ENCODE measurements at places on chromosomes 12 and 14.

DNA sequence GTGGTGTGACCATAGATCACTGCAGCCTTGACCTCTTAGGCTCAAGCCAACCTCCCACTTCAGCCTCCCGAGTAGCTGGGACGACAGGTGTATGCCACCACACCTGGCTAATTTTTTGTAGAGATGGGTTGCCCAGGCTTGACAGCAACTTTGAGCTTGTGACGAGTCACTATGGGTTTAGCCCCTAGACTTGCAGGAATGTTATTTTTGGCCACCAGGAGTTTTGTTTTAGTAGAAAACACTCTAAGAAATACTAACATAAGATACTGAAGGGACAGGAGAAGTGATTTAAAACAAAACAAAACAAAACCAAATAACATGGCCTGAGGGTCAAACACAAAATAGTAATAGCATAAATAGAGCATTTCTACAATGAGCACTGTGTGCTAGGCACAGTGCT lies 26.4 kb downstream of the SETD3 start:
- no peak for DNase-seq

DNA sequence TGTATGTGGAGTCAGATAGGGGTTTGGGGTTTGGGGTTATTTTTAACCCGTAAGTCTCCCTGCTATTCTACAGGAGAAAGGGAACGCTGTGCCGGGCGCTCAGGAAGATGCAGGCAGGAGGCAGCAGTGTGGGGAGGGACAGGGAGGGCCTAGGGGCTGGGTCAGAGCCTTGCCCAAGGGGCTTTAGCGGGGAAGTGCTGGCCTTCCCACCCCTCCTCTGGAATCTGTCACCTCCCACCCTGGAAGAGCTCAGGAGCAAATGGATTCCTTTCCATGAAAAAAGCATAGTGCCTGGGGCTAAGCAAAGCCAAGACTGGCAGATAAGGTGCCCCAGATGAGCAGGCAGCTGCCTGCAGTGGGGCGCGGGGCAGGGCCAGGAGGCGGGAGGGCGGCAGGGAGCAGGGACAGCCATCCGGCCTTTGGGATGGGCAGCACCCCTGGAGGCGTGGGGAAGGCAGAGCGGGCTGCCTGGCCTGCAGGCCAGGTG lies 7.3 kb upstream of the INF2 start:
- DNase-seq = no peak

DNA sequence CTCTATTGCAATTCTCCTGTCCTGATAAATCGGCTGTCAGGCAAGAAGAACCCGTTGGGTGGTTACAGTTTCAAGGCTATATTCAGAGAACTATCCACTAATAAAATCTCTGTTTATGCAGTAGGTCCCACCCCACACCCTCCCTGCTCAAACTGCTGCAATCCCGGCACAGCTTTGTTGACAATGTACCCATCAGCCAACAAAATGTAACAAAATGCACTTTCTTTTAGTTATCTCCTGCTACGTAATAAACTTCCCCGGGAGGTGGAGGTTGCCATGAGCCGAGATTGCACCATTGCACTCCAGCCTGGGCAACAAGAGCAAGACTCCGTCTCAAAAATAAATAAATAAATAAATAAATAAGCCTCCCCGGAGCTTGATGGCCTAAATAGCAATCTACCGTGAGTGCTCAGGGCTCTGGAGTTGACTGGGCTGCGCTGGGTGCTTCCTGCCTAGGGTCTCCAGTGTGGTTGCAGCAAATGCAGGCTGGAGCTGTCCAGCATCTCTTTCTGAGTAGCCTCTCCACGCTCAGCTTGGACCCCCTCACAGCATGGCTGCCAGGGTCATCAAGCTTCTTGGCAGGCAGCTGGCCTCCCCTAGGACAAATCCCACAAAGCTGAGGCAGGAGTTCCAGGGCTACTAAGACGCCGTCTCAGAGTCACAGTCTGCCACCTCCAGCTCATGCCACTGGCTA lies 43.2 kb upstream of the FBRSL1 start:
- DNase-seq = no peak

DNA sequence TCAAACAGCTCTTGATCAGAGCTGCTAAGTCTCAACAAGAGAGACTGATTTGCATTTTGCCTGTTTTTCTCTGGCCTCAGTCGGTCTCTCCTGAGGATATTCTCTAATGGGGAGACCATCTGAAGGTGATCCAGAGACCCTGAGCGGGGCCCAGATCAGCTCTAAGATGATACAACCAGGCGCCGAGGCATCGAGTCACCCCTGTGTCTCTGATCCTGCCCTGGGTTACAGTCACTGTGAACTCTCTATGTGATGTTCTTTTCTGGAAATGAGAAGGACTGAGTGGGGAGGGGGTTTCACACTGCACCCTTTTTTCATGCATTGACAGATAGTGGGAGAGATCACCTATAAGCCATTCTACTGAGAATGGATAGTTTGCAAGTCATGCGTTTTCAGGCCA lies 247.6 kb upstream of the PWP1 start:
- DNase-seq = no peak

DNA sequence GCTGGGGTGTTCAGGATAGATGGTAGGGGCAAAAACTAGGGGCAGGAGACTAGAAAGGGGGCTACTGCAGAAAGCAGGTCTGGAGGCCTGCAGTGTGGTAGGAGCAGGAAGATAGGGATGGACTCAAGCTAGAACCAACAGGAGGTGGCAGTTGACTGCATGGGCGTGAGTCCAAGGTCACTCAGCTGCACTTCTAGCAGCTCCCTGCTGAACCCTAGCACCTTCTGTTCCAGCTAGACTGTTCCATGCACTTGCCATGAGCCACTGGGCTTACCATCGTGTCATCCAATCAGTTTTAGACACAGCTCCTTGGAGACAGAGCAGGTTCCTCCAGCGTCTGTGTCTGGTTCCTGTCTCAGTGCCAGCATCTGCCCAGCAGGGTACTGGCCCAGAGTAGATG lies 11.3 kb upstream of the KRT8 start:
- DNase-seq = no peak

GRCh38 chr14:74135426-74135825 lies 50.7 kb downstream of the LIN52 start:
- DNase-seq = no peak

DNA sequence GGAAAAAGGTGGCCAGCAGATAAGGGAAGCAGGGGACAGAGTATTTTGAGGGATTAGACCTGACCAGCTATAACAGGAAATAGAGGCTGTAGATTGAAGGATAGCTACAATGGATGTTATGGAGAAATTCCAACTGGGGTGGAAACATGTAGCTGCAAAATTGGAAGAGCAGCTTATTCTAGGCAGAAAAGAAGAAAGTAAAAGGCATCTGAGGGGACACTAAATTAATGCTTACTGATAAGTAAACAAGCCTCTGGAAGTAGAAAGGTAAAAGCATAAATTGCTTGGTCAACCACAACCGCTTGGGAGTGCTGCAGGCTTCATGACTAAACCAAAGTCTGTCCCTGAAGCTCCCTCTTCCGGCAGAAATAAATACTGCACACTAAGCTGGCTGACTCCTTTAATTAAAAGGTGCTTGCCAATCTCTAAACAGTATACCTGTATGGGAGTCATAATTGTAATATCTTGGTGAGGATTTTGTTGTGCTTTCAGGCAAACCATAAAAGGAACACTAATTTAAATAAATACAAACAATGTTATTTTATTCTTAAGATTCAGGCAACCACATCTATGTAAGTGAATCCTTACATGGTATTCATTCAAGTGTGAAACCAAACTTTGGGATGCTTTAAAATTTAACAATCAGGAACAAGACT lies 7.7 kb downstream of the UBC start:
- DNase-seq = peak; percentile 91

DNA sequence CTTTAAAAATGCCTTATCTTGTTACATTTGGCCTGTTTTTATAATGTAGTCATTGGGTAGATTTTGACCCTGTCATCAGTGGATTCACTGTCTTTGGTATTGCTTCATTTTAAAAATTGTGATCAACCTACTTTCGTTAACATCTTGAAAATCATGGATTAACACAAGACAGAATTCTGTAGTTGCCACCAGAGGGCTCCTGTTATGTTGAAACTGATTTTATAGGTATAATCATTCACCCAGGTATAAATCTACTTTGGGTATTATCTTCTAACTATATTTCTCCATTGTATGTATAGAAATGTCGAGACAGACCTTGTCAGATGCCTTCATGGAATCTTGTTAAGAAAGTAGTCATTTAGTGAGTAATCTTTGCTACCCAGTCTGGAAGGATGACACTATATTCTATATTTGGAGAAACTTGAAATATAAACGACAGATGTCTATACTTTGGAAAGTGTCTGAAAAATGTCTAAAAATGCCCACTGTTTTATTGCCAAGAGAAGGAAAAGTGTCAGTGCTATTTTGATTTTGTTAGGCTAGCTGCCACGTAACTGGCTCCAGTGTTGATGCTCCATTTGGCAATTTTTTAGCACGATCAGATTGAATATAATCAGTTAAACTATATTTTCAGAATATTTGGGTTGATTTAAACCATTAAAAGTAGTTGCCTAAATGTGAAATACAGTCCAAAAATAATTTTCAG lies 129.4 kb downstream of the PELI2 start:
- DNase-seq = no peak

Data from effector CD4-positive, alpha-beta T cell (primary cell).